ENCODE measurements at places on chromosomes 12 and 14.

GRCh38 chr12:85277900-85278597, 2.0 kb upstream of the ALX1 start:
- DNase-seq, result no peak

- no peak for DNase-seq
Observed at GRCh38 chr14:89440986-89441909, 24.2 kb upstream of the FOXN3 start.

GRCh38 chr12:118189741-118190191, 53.8 kb downstream of the PEBP1 start:
- DNase-seq, result no peak

DNA sequence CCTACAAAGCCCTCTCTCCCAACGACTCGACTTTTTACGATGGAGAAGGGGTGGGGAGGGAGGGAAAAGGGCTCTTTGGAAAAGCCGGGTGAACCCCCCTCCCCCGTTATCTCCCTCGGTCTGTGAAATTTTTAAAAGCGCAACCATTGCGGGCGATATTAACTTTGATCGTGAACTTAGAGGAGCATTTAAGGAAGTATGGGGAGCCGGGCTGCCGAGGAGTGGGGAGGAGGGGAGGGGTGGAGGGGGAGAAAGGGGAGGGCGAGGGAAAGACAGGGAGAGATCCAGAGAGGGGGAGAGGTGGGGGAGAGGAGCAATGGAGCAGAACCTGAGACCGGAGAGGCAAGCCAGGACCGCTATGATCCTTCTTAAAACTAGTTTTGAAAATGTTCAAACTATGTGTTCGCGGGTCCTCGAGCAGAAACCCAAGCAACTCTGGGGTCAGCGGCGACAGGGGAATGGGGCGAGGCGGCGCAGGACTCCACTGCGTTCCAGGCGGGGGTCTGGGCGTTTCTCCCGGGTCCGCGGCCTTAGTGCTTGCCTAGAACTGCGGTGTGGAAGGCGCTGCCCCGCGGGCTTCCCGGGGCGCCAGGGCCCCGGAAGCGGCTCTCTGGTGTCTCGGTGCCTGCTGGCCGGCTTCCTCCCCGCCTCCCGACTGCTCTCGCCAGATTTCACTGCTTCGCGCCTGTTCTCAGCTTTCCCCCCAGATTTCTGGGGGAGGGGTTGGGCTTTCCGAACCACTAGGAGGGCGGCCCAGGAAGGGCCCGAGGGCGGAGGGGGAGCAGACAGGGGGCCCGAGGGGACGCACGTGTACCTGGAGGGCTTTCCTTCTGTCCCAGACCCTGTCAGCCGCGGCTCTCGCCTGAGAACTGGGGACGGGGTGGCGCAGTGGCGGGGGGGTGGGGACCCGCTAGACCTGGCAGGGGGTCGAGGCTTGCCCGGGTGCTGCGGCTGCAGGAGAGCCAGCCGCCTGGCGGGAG, at the start of gene HOTAIR:
TSS of gene HOTAIR (minus strand) at position 871 of the 980 bp plus-strand sequence.
- no peak for DNase-seq

DNA sequence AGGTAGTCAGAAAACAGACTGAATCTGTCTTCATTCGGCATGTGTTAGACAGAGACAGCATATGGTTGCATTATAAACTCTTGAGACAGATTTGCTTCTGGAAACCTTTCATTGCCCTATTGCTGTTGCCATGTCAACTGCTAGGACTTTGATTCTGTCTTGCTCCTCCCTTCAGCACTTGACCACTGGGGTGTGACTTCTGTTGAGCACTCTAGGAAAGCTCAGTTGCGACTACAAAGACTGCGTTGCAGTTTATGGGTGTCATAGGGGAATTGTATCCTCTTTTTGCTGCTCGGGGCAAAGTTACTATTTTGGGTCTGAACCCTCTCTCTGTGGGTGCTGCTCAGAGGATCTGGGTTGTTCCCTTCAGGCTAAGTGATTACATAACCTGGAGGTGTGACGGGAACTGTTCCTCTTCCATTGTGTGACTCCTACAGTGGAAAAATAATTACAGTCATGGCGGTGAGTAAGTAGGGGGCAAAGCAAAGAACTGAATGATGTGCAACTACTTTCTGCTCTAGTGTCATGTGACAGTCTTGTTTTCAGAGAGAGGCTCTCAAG, 44.3 kb upstream of the TRIM9 start:
- DNase-seq, result no peak

DNA sequence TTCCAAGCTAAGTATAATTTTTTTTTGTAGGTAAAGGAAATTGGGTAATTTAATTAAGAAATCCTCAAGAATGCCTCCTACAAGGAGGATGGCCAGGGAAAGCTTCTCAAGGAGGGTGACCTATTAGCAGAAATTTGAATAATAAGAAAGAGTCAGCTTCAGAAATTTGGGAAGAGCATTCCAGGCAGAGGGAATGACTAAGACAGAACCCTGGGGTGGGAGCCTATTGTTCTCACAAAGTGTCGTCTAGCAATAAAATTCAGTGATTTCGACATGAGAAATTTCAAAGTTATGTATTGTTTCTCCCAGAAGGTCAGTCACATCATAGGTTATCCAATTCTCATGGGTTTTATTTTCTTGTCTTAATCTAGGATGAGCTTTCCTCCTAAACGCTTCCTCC, 1168.4 kb downstream of the AACS start:
- DNase-seq, result no peak

DNA sequence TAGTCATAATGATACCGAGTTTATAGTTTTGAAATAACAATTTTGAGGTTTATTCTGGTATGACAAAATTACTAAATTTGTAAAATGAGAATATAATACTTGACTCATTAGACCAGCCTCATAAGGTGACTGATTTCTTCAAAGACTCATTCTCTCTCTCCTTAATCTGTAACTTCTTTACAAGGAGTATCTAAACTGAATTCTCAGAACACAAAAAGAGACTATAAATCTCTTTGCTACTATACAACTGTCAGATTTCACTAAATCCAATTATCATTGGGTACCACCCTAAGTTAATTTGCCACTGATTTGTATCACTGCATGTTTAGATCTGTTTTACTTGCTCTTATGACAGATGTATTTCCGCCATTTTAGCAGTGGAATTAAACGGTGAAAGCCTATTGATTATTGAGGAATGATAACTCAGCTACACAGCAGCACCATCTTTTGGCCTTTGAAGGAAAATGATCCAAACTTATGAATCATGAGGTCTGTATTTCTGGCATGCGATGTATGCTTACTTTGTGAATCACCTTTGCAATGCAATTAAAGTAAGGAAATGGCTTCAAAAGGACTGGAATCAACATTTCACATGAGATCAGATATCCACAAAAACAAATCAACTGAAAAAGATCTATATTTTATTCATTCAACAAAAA, 161.2 kb downstream of the RERGL start:
- peak; percentile 6 for DNase-seq

GRCh38 chr12:49692851-49693250, 14.4 kb downstream of the FMNL3 start:
- no peak for DNase-seq

GRCh38 chr14:77708749-77709148, 846 bp downstream of the SLIRP start:
- DNase-seq, result no peak

DNA sequence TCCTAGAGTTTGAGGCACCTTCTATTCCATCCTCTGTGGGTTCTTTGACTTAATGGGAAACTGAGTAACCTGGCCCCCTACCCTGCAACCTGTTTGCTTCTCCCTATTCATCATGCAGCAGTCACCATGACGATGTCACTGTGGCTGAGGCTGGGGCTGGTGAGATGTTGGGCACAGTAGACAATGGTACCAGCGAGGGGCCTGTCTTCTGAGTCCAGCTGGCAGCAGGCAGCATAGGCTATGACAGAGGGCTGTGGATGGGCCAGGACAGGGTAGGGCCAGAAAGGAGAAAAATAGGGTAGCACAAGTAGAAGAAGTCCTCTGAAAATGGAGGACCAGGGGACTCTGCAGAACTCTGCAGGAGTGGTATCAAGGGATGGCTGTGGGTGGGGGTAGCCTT, 2.0 kb downstream of the CIROP start:
- no peak for DNase-seq

- peak; percentile 69 for DNase-seq
Observed at GRCh38 chr14:85731186-85731585, 201.2 kb downstream of the FLRT2 start.

DNA sequence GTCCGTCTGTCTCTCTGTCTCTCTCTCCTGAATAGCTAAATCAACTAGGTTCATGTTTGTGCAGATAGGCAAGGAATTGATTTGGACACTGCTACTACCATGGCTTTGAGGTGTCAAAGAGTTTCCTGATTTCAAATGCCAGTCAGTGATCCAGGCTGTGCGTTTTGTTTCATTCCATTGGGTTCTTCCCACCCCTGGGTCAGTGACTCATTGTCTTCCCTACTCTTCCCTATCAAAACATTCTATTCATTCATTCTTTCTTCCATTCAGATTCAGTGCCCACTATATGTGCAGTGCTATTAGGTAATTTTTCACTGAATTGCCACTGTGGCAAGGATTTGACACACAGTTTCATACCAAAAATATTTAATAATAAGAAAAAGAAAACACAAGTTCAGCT, 50.4 kb downstream of the RPH3A start:
- no peak for DNase-seq

DNA sequence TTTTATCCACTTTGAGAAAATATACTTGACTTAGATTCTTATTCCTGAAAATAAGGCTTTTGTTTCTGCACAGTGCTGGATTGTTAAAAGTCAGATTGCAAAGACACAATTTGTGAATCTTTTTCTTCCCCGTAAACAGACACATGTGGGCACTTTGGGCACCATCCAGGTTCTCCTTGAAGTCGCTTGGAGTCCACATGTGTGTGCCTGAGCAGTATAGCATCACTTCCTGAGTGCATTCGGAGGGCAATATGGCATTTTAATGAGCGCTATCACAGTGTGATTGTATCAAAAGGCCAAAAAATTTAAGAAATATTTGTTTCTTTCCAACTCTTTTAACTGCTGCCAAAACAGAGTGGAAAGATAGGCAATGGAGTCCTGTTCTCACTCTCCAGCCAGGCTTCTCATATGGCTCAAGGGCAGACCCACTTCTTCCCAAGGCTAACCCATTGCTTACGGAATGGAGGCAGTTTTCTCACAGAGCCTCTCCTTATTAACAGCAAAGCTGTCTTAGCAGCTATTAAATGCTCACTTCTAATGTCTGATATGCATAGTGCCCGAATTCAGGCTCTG, 397.1 kb downstream of the EGLN3 start:
- no peak for DNase-seq

DNA sequence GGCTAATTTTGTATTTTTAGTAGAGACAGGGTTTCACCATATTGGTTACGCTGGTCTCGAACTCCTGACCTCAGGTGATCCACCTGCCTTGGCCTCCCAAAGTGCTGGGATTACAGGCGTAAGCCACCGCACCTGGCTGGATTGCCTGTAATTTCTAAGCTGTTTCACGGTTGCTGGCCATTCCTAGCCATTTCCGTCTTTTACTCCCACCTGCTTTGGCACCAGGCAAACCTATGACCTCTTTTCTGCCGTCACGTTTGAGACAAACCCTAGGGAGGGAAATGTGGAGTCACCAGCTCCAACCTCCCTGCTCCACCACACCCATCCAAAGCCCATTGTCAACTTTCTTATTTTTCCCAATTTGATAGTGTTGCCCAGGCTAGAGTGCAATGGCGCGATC, 1.2 kb downstream of the GPR132 start:
- no peak for DNase-seq

DNA sequence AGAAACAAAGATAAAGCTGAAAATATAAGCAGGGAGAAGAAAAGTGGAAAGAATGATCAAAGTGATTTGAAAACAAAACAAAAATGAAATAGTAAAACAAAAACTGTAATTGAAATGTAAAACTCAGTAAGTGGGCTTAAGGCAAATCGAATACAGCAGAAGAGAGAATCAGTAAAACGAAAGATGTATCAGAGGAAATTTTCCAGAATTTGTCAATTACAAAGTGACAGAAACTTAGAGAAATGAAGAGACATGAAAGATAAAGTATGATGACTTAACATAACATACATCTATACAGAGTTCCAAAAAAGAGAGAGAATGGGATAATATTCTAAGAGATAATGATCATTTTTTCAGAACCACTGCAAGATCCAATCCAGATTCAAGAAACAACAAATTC, 10.5 kb downstream of the ZFC3H1 start:
- no peak for DNase-seq

- DNase-seq, result no peak
Observed at GRCh38 chr14:74863274-74863673, 12.7 kb downstream of the PROX2 start.

- no peak for DNase-seq
Observed at GRCh38 chr12:80219345-80219744, 120.0 kb downstream of the OTOGL start.

GRCh38 chr14:102882226-102882906, 40.1 kb upstream of the AMN start:
- DNase-seq, result no peak

GRCh38 chr14:75827331-75827730, 154.5 kb downstream of the TGFB3 start:
- DNase-seq, result no peak

- no peak for DNase-seq
Observed at GRCh38 chr12:44827832-44828438, 48.2 kb downstream of the NELL2 start.

DNA sequence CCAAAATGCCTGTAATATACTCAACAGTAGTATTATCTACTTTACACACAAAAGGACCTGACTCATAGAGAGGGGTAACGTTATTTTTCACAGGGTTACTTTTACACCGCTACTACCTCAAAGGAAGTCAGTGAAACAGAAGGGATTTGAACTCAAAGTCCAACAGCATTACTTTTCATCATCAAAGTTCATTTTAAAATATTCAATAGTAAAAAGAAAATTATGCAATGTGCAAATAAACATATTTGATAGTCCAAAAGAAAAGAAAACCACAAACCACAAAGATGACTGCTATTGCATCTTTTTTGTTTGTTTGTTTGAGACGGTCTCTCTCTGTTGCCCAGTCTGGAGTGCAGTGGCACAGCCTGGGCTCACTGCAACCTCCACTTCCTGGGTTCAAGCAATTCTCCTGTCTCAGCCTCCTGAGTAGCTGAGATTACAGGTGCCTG, 15.5 kb downstream of the KIF21A start:
- DNase-seq, result peak; percentile 14

- DNase-seq, result no peak
Observed at GRCh38 chr12:2058837-2059236, 6.0 kb downstream of the CACNA1C start.

GRCh38 chr12:118741194-118741593, 240.1 kb upstream of the SRRM4 start:
- DNase-seq, result no peak

- DNase-seq, result no peak
Observed at GRCh38 chr14:33774723-33775470, 176.0 kb downstream of the EGLN3 start.

- DNase-seq, result no peak
Observed at GRCh38 chr14:79179985-79180384, 1009.8 kb downstream of the NRXN3 start.

- DNase-seq, result no peak
Observed at GRCh38 chr12:118334241-118334640, 38.5 kb downstream of the TAOK3 start.

DNA sequence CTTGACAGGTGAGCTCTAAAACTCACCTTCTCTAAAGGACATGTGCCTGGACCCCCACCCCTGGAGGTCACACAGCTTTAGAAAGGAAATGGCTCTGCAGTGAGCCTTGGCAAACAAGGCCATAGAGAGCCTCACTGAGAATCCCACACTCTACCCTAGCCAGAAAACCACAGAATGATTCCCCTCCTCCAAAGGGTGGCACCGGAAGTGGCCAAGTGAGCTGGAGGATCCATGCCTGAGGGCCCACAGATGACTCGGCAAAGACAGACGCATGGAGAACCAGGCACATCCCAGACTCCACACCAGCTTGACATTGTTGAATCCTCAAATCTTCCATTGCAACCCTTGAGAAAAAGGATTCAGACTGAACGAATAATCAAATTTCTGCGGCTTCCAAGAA, 54.2 kb upstream of the PTHLH start:
- no peak for DNase-seq

Data from GM04503 (cell line).